Ammon's horn (tissue), 1 donor: ENCODE measurements at places on chromosomes 16 and 17.
A peak's percentile ranks its signal among the peaks of the same experiment; 100 is the strongest.

DNA sequence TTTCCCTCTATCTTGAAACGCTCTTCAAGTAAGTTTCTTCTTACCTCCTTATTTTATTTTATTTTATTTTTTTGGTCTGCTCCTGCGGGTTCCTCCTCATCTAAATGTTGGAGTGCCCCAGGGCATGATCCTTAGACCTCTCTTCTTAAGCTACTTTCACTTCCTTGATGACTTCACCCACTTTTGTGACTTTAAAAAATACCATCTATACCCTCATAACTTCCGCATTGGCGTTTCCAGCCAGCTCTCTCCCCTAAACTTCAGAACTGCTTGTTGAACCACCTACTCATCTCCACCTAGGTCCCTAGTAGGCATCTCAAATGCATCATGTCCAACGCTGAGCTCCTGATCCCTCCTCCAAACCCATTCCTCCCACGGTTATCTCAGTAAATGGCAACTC lies 51.4 kb upstream of the NFAT5 start:
- peak; percentile 27 for DNase-seq

GRCh38 chr17:74512624-74513091 lies 18.6 kb downstream of the CD300LB start:
- peak; percentile 22 for DNase-seq

DNA sequence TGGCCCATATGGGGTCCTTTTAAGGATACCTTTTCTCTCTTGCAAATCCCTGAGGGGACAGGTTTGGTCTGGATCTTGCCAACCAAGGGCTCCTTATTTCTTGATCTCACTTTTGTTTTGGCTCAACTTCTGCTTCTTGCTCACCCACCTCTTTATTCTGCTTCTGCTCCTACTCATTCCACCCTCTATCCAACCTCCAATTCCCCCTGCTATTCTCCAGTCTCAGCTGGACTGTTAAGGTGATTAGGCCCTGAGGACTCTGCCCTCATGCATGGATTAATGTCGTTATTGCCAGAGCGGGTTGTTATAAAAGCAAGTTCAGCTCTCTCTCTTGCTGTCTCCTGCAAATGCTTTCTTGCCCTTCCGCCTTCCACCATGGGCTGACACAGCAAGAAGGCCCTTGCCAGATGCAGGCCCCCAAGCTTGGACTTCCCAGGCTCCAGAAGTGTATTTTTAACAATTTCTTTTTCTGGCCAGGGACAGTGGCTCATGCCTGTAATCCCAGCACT lies 29.8 kb downstream of the LAT start:
- no peak for DNase-seq

GRCh38 chr16:49643429-49644144 lies 212.3 kb downstream of the ZNF423 start:
- DNase-seq = no peak

DNA sequence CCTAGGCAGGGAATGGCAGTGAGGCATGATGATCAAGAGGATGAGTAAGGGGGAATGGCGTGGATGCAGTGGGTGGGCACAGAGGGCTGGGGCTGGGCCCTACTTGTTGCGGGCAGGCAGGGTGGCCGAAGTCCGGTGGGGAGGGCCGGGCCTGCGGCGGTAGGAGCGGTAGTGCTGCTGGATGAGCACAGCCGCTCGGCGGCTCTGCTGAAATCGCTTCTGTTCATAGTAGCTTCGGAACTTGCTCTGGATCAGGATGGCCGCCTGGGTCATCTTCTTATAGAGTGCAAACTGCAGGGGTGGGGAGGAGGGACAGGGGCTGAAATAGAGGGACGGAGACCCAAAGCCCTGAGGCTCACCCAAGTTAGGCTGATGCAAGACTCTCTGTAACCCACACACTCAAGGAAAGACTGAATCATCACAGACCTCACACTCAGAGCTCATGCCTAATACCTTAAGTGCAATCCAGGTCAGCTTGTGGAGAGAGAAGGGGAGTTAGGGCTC lies 1.5 kb upstream of the SPAG7 start:
- no peak for DNase-seq

GRCh38 chr16:82544378-82545160 lies 82.2 kb upstream of the CDH13 start:
- no peak for DNase-seq

- DNase-seq = no peak
These were observed 7.2 kb downstream of the SUPT4H1 start for GRCh38 chr17:58344791-58345157.

- DNase-seq = no peak
These were observed 19.2 kb upstream of the HOXB13 start for GRCh38 chr17:48747445-48748363.

- DNase-seq = no peak
These were observed 2.5 kb downstream of the IRX6 start for GRCh38 chr16:55326261-55327092.

DNA sequence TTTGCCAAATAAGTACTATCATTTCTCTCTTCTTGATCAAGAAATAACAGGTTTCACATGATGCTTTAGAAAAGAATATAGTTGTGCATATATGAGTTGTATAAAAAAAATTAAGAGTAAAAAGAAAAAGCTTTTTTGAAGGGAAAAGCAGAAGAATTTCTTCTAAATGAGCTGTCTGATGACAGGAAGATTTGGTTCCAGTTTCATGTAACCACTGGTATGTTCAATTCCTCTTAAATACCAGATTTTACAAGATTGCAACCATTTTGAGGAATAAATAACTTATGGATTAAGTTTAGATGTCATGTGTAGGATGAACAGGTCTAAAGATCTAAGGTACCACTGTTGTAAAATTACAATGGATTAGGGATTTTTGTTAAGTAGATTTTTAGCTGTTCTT lies 45.0 kb downstream of the VMP1 start:
- DNase-seq = no peak

DNA sequence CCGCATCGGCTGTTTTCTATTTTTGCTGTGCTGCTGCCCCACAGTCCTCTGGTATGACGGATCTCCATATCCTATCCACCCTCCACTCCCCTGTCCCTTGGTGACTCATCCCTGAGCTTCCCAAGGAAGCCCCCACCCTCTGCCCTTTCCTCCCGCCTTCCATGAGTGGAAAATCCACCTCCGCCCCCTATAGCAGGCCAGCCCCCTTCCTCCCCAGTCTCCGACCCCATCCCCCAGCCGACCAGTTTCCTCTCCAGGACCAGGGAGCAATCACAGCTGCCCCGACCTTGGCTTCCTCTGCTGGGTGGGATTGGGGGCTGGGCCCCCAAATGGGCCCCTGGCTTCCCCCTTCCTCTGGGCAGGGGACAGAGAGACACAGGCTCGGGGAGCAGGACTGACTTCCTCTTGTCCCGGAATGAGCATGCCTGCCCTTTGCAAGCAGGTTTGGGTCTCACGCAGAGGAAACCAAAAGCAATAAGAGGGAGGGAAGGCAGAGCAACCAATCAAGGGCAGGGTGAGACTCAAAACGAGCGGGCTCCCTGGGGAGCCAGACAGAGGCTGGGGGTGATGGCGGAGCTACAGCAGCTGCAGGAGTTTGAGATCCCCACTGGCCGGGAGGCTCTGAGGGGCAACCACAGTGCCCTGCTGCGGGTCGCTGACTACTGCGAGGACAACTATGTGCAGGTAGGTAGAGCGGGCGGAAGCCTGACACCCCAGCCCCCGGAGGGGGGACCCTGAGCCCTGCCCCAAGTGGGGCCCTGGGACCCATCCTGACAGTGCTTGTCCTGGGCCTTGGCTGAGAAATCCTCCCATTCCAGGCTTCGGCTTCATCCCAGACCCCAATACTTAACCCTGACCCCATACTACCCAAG lies at the start of the genes ABI3 and GNGT2:
TSS of gene ABI3 (plus strand) at position 550 of the 872 bp plus-strand sequence. CDS start at position 568, 18 bp downstream.
TSS of gene GNGT2 (minus strand) at position 417 of the 872 bp plus-strand sequence. CDS start 3,152 bp downstream, outside the sequence.
- DNase-seq = peak; percentile 75

DNA sequence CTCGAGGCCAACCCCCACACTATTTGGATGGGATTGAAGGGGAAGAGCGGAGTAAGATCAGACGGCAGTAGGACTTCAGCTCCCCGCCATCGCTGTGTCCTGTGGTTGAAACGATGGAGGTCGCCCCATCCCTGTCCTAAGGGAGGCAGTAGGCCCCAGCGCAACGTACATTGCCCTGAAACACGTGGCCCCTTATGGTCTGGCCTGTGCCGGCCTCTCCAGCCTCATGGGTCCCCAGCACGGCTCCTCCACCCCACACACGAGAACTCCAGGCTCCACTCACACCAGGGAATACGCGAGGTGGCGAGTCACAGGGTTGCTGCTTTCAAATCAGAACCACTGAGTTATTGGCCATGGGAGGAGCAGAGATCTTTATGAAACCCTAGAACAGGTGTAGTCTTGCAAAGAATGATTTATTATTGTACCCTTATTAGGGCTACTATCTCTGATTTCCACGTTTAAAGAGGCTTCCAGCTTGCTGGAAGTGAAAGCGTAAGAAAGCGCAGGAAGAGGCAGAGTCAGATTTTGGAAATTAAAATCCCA lies 669 bp upstream of the DCTPP1 start:
- DNase-seq = no peak

DNA sequence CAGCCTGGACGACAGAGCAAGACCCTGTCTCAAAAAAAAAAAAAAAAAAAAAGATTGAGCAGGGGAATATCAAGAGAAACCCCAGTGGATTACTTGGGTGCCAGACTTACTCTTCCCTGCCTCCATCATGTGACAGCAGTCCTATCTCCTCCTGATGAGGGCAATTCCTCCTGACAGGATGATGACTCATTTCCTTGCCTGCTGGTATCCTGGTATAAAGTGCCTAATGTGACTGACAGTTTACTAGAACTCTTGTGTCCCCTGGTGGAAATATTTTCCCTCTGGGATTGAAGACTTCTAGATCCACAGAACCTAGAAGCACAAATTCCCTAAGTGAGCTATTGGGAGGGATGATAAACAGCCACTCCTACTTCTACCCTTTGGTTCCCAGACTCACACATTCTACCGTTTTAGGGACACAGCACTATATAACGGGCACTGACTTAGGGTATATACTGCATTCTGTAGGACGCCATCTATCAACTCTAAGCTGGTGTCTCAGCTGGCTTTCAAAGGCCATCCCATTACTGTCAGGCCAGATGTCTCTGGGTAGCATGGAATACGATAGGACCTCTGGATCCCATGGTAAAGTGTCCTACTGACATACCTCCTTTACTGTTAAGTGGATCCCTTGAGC lies 114.6 kb upstream of the MED13 start:
- DNase-seq = no peak

- DNase-seq = no peak
These were observed 109.4 kb downstream of the RBFOX1 start for GRCh38 chr16:7442050-7442449.

DNA sequence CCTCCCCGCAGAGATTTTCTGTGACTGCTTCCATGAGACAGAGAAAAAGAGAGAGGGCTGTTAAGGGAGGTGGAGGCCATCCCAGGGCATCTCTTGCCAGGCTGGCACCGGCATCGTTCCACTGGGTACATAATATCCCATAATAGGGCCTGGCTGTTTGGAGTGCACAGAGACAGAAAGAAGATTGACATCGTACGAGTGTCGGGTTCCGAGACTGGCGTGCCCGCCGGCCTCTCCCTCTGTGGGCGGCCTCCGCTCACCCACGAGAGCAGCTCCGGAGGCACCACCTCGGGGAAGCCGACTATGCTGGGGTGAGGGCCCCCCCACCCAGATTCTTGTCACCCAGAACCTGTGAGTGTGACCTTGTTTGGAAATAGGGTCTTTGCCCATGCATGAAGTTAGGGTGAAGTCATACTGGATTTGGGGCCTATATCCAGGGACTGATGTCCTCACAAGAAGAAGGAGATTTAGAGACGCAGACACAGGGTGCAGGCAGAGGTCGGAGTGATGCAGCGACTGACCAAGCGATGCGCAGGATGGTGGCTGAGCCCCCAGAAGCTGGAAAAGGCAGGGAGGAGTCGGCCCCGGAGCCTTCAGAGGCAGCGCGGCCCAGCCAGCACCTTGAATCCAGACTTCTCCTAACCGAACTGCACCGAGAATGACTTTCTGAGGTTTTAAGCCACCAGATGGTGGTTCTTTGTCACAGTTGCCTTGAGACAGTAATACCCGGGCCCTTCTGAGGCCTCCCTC lies 101.8 kb upstream of the CIBAR2 start:
- no peak for DNase-seq

GRCh38 chr16:56732832-56733231 lies 2.9 kb downstream of the NUP93 start:
- DNase-seq = no peak

DNA sequence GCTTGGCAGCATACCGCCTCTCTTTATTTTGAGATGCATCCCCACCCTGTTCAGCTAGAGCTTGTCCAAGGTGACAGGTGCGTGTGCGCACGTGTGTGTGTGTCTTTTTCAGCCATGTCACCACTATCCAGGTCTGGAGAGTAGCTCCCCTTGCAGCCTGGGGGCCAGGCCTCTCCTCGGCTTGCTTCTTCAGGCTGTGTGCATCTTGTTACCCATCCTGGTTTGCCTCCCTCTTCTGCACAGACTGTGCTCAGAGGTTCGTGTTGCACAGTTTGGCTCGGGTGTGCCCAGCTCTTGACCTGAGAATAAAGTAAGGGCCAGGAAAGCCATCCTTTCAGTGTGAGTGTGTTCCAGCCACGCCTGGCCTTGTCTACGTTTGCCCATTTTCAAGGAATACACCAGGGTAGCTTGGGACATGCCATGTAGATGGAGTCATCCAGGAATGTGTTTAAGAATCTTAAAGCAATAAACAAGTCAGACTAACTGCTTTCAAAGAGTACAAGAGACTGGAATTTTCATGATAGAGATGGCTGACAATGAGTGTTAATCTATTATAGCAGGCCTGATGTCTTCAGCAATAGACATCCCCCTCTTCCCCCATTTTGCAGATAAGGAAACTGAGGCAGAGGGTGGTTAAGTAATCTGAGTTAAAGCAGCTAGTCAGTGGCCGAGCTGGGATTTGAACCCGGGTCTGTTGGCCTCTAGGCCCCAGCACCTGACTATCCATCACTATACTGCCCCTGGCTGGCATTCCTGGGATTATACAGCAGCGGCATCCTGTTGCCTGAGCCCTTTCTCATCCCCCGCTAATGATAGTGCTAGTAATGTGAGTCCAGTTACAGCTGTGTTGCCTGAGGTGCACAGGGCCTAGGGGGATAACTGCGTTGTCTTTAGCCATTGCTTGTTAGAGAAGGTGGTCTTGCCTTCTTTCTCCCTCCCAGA lies 77.9 kb downstream of the KSR1 start:
- no peak for DNase-seq

DNA sequence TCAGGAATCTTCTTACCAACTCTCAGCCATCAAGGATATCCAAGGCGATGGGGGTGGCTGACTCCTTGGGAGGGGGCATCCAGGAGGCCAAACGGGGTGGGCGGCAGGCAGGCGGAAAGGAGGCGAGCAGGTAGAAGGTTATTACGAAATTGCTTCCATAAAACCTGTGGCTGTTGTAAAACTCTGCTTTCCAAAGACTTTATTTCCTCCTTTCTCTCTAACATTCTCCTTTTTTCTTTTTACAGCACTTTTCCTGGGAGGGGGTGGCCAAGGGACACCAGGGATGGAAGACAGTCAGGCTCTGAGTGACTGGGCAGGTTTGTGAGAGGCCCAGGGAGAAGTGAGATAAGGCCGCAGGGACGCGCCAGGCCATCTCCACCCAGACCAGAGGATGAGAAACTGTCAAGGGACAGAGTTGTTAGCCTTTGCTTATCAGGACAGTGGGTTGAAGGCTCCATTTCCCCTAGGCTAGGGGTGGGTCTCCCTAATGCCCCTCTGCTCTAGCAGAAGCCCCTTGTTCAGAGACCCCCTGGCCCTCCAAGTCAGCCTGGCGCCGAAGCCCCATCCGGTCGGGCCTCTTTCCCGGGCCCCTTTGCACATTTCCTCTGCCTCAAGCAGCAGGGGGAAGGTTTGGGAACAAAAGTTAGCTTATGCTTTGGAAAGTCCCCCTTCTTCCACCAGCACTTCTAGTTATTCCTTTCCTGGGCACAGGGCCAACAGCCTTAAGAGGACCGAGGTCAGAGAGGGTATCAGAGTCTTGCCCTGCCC lies 5.0 kb upstream of the HOXB9 start:
- DNase-seq = no peak
